Myocyte (in vitro differentiated cells): ENCODE measurements at places on chromosomes 12 and 14. TPM values are rescaled to one million over a fixed set of nuclear protein-coding genes. Genes with fewer than 3 reads are reported as not detected.

DNA sequence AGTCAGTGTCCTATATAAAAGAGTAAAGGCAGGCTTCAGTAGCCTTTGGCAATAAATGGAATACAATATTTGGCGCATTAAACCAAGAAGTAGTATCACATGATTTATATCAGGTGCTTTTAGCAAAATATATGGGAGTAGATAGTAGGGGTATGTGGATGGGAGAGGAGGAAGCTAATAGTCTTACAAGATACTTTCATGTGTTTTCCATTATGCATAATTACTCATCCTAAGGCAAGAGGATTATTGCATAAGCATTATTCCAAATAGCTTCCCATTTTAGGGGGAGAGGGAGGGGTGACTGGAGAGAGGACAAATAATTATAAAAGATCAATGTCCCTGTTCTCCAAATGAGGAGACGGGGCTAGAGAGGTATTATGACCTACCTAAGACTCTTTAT lies 104.3 kb downstream of the DUSP6 start:
- no peak for DNase-seq

DNA sequence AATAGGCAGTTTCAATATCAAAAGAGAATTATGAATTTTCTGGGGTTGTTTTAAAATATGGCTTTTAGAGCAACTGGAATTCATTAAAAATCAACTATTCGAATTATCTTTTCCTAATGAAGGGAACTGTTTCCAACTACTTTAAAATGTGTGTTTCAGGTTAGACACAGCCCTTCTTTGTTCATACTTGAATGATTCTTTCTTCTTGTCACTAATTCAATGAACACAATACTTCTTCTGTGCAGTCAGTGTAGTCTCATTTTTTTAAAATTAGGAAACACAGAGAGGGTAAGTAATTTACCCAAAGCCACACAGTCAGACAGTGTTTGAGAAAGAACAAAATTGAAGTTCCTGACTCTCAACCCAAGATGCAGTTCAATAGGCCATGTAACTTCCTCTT lies 414.0 kb downstream of the CCDC91 start:
- DNase-seq = no peak

The C2CD5 gene
- total RNA-seq = 7.9 and 10.2 TPM in 2 replicates

GRCh38 chr14:105507247-105507646 lies 16.2 kb downstream of the TEDC1 start:
- no peak for DNase-seq

GRCh38 chr12:75710361-75711069 lies 199.1 kb upstream of the KRR1 start:
- DNase-seq = no peak

GRCh38 chr12:98745578-98746391 lies 100.7 kb downstream of the APAF1 start:
- DNase-seq = no peak

DNA sequence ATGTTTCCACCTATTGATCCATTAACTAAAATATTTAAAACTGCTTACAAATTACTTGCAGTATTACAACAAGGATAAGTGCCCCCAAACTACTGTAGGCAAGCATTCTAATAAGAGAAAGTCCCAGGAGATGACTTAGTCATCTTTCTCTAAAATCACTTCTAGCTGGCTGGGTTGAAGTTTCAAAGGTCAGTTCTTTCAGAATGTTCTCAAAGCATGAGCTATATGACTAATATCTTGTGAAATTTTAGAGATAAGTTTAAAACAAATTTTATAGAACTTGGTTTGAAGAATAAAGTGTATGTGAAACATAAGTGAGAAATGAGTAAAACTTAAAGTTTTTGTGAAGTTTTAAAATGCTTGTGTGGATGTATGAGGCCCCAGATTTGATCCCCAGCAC lies 24.3 kb upstream of the OR6J1 start:
- no peak for DNase-seq
